CD4-positive, alpha-beta T cell (primary cell): ENCODE measurements at places on chromosomes 2 and 18.

GRCh38 chr2:175187378-175187777, 5.9 kb upstream of the ATP5MC3 start:
- DNase-seq: no peak

GRCh38 chr2:41922177-41922576, 125.6 kb upstream of the PKDCC start:
- no peak for DNase-seq

DNA sequence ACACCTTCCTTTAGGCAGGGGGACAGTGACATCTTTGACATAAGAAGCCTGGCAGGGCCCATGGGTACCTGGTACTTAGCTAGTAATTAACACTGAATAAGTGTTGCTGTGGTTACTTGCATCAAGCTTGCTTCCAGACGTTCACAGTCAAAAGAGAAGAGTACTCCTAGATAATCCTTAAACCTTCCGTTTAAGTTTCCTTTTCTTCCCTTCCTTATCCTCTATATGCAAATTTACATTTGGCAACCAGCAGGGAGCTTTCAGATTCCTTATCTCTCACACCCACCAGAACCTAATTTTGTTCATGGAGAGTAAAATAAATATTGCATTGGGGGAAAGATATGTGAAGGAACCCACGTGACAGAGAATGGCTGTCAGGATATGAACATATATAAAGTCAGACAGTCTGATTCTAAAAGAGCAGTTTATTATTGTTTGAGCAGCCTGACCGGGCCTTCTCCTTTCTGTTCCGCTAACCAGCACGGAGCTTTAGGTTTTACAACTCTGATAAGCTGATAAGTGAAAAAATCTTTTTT, 7.8 kb upstream of the RAB31 start:
- DNase-seq: no peak

DNA sequence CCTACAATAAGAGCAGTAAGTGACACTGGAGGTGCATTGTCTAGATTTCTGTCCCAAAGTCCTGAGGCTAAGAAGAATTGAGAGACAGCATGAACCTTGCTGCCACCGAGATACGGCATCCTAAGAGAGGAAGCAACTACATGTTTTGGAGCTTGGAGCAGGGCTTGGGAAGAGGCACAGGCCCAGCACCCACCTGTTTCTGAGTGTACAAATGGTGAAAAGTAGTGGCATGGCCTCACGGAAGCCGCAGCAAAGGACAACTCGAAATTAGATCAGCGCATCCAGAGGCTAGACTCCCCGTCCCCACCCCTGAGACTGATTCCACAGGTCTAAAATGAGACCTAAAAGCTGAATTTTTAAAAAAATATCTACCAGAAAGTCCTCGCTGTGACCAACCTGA, 127.5 kb downstream of the PTGR3 start:
- DNase-seq: no peak

DNA sequence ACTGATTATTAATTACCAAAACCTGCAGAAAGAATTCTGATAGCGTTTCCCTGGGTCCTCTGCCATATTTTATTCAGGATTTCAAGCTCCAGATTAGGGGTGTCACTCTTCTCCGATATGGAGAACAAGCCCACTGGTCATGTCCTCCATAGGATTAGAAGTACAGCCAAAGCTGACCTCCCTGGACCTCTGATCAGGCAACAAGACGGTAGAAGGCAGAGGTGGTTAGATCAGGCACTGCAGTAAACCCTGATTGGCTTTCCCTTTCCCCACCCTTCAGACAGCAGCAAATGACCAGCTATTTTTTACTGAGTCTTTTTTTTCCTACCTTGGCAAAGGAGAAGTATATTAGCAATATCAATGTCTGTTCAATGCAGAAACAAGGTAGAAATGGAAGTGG, 37.7 kb downstream of the SPC25 start:
- no peak for DNase-seq

- no peak for DNase-seq
Measured at GRCh38 chr2:24702800-24703199, 90.4 kb downstream of the PTRHD1 start.

- no peak for DNase-seq
Measured at GRCh38 chr2:75537658-75538057, 23.1 kb downstream of the EVA1A start.

DNA sequence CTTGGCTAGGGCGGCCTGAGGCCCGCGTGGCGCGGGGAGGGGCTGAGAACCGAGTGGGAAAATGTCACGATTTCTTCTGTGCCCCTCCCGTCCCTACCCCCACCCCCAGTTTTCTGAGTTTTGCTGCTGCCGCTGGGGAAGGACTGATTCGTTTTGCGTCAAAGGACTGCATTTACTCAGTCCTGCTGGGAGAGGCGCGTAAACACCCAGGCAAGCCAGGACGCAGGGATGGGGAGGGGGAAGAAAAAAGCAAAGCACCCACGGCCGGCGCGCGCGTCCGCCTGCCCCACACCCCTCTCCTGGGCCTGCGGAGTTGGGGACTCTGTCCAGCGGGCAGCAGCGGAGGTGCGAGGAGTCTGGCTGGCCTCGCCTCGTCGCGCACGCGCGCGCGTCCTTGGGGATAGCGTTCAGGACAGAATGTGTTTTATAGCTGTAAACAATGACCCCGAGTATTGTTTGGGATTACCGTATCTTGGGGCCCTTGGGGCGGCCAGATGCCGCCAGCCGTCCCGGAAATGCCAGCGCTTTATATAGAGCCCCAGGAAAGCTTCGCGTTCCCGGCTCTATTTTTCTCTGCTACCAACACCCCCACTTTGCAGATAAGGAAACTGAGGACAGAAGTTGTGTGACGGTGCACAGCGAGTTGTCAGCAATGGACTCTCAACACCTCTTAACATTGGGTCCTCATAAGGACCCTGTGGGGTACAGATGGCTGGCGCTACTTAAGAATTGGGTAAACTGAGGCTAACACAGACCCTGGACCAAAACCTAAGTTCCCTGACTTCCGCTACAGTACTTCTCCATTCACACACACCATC, 1.7 kb upstream of the FOSL2 start:
- DNase-seq: no peak

DNA sequence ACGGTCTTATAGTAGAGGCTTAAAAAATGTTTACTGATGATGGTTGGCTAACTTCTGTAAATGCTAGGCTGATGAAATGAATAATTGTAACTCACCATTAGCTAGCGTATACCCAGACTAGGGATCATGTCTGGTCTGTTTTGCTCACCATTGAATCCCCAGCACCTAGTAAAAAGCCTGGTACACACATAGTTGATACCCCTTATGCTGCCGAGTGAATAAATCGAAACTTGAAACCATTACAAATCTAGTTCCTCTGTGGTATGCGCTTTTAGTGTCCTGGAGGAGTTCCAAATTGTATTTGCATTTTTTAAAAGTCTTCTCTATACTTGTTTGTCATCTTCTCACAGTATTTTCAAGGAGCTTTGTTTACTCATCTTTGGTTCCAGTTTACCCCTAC, 1.3 kb downstream of the TAF1B start:
- DNase-seq: no peak

DNA sequence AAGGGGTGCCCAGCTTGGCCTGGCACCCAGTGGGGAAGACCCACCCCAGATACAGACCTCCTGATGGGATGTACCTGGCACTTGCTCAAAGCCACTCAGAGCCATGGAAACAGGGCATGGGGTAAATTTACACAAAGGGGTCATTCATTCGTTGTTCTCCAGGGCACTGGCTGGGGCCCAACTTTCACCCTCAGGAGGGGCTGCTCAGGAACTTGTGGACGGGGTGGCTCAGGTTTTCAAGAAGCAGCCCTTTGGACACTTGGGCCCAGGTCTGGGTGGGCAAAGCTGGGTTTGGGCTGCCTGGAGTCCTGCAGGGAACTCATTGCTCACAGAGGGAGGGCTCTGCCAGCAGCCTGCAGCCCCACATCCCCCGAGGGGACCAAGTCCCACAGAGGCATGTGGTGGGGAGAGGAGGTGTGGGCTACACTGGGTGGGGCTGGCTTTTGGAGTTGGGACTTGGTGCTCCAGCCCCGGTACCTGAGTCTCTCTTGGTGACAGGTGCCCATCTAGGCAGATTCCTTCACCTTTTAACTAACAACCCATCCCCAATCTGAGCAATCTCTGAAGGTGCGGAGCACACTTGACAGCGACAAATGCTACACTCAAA, 172.3 kb downstream of the CELF4 start:
- DNase-seq: no peak

DNA sequence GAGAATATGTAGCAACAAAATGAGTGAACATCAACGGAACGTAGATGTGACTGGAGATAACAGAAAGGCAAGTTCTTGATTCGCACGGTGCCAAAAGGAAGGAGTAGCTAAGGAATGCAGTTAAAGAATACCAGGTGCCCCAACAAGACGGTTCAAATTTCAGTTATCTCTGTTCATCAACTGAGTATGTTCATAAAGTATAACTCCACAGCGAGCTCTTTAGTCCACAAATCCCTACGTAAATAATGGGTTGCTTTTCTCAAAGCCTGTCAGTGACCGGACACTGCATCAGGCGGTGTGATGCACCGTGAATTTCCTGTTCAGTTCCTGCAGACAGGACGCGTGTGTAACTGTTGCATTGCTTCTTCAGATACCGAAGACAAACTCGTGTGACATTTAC, 91.8 kb downstream of the NOL10 start:
- no peak for DNase-seq

- no peak for DNase-seq
Measured at GRCh38 chr2:12338946-12339697, 377.6 kb upstream of the TRIB2 start.

DNA sequence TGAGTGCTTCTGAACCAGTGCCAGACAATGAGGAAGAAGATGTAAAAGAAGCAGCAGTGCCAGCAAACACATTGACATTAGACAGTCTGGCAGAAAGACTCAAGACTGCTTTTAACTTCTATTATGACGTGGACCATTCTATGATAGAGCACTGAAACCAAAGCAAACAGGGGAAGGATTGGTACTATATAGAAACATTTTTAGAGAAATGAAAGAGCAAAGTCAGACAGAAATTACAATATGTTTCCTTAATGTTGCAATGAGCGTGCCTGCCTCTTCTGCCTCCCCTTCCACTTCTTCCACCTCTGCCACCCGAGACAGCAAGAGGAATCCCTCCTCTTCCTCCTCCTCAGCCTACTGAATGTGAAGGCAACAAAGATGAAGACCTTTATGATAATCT, 39.7 kb downstream of the DHX57 start:
- DNase-seq: peak; percentile 19

DNA sequence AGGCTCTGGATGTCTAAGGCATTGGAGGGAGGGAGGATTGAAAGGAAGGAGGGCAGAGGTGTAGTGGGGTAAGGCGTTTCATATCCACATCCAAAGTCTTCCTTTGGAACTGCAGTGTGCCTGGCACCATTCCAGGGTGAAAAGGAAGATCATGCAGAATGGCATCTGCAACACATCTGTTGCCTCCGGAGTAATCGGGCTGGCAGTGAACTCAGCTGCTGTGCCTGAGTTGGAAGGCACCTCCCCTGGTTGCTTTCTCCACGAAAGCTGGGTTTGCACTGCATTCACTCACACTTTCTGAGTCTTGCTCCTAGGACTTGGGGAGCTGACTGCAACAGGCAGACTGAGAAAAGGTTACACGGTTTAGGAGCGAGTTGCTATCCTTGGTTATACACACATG, 30.3 kb upstream of the SEC11C start:
- DNase-seq: no peak

- DNase-seq: no peak
Measured at GRCh38 chr18:7754258-7754657, 187.1 kb downstream of the PTPRM start.

- DNase-seq: no peak
Measured at GRCh38 chr2:45450634-45451033, 160.4 kb downstream of the SRBD1 start.

GRCh38 chr18:7646174-7646886, 79.2 kb downstream of the PTPRM start:
- DNase-seq: no peak

DNA sequence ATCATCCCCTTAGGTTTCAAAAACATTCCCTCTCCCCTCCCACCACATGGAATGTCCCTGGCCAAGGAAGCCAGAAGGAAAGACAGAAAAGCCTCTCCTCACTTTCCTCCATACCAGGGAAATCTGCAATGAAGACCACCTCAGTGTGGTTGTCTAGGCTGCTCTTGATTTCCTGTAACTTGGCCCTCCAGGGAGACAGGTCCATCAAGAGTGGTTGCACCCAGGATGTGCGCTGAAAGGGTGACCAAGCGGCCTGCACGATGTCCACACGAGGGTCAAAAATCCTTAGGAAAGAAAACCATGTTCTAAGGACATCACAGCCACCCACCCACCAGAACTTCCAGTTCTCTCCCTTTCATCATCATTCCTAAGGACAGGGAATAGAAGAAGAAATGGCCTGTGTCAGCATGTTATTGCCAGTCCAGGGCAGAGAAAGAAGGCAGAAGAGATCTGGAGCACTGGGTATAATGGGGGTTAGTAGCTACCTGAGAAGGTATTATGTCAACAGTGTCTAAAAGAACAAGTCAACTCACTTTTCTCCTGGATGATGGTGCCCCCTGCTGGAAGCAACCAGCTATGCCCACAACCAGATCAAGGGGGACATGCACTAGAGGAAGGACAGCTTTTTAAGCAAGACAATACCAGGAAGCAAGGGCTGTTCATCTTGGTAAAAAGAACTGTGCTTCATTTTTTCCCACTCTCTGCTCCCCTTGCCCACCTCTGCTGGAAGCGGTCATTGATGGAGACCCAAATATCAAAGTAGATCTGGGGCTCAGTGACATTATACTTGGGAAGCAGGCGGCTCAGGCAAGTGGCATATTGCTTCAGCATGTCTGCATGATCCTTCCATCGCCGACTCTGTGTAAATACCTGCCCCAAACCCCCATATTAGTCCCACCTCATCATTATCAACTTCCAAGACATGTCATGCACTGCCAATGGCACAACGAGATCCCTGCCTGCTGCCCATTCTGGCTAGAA, 9.3 kb downstream of the GGCX start:
- DNase-seq: peak; percentile 87

DNA sequence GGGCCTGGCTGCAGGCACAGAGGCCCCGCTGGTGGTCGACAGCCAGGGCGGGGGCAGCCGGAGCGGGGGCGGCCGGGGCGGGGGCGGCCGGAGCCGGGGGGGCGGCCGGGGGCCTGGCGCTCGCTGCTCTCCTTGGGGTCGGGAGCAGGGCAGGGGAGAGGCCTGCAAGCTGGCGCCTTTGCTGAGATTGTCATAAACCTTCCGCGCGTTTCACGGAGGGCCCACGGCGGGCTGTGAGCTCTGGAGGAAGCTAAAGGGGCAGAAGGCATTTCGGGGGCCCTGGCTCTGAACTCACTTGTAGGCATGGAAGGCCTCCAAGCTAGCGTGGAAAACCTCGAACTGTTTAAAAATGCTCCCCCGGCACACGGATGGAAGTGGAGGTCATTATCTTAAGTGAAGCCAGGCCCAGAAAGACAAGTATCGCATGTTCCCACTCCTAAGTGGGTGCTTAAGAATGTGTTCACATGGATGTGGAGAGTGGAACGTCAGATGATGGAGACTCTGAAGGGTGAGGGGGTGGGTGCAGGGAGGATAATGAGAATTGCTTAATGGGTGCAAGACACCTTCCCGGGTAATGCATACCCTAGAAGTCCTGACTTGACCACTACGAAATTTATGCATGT, 629 bp downstream of the PRELID3A start:
- DNase-seq: no peak

- DNase-seq: no peak
Measured at GRCh38 chr2:172698041-172698863, 37.4 kb upstream of the RAPGEF4 start.

- no peak for DNase-seq
Measured at GRCh38 chr18:9951022-9951859, 37.4 kb downstream of the VAPA start.

- DNase-seq: no peak
Measured at GRCh38 chr2:176643646-176644045, 374.4 kb downstream of the MTX2 start.

GRCh38 chr2:10826625-10827024, 14.0 kb upstream of the PDIA6 start:
- DNase-seq: no peak

GRCh38 chr2:229586012-229586411, 128.3 kb downstream of the DNER start:
- no peak for DNase-seq
